Activated CD4-positive, alpha-beta T cell treated with anti-CD3 and anti-CD28 coated beads, Interleukin-2, amount 50 U/mL, for 48 hours (primary cell): ENCODE measurements at places on chromosomes 5 and 9.

DNA sequence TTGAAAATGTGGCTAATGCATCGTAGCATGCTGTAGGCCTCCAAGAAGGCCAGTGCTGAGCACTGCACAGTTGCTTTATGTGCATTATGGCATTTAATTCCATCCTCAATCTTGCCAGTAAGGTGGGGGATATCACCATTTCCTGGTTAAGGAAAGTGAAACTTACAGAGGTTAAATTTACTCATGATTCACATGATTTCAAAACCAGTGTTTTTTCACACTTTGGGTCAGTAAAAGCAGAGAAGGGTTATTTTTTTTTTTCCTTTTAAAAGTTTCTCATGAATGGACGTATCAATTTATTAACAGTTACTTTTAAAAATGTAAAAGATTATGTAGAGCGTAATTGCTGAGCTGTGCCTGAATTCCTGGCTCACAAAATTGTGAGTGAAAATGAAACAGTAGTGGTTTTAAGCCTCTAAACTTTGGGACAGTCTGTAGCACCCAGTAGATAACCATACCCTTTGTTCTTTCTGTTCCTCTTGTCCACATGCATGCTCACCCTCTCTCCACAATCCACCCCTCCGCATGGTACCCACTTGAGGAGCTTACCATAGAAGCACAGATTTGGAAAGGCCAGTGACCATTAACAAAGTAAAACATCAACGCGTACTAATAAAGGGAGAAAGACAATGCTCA lies 21.2 kb downstream of the MAST4 start:
- no peak for DNase-seq

DNA sequence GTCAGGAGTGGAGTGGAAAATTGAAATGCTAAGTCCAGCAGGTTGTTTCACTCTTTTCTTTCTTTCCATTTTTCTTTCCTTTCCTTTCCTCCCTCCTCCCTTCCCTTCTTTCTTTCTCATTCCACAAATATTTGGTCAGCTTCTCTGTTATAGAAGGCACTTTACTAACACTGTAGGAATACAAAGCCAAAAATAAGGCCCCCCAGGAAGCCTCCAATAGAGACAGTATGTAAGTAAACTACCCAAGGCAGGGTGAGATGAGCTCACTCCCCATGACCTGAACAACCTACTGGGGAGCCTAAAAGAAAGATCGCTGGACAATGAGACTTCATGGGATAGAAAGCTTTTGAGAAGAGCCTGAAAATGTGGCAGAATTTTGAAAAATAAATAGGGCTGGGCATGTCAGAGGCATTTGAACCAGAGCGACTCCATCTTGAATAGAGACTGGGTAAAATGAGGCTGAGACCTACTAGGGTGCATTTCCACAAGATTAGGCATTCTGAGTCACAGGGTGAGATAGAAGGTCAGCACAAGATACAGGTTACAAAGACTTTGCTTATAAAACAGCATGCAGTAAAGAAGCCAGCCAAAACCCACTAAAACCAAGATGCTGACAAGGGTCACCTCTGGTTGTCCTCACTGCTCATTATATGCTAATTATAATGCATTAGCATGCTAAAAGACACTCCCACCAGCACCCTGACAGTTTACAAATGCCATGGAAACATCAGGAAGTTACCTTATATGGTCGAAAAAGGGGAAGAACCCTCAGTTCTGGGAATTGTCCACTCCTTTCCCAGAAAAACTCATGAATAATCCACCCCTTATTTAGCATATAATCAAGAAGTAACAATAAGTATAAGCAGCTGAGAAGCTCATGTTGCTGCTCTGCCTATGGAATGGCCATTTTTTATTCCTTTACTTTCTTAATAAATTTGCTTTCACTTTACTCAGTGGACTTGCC lies 158.9 kb upstream of the EGFLAM start:
- DNase-seq, result no peak

- no peak for DNase-seq
Observed at GRCh38 chr5:142453932-142454331, 129.1 kb upstream of the SPRY4 start.

- no peak for DNase-seq
Observed at GRCh38 chr5:156400231-156400986, 73.4 kb downstream of the SGCD start.

GRCh38 chr9:117528225-117528624 lies 113.4 kb upstream of the ASTN2 start:
- no peak for DNase-seq

- no peak for DNase-seq
Observed at GRCh38 chr9:16763946-16764345, 106.5 kb downstream of the BNC2 start.

DNA sequence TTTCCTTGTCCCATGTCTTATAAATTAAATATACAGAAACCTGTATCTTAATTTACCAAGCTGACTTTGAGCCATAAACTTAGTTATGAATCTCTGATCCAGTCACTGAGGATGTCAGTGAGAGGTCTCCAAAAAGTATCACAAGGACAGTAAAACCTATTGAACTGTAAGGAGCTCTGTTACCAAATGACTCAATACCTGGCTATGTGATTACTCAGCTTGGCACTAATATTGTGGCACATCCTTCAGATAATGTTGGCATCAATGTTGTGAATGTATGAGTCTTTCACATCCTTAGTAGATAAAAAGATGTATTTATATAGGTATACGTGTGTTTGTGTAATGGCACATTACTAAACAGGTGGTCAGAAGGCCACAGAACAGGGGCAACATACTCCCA lies 18.0 kb upstream of the CAPSL start:
- no peak for DNase-seq

DNA sequence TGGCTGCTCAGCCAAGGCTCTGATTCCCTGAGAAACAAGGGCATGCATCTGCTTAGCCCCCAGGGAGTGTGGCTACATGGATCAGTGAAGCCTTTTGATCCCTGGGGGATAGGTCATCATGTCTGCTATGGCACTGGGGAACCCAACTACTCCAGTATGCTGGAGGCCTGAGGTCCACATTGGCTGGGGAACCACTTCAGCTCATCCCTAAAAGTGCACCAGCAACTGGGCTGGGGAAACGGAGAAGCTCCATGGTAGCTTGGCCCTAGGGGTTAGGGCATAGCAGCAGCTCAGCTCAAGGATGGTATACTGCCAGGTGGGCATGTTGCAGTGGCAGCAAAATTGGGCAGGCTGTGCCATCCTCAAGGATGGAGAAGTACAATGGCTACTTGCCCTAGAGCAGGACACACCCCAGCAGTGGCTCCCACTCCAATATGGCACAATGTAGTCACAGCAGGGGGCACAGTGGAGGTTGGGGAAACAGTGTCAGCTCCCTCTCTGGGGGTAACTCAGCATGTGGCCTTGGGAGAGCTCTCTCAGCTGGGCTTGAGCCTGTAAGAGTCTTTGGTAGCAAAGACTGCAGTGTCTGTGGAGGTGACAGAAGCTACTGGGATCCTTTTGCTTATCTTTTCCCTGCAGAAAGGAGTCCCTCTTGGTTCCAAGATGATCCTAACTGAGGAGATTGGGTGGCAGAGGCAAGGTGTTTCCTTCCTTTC lies 111.5 kb upstream of the FSTL4 start:
- DNase-seq, result no peak

GRCh38 chr5:66745297-66745696 lies 149.1 kb downstream of the MAST4 start:
- no peak for DNase-seq

DNA sequence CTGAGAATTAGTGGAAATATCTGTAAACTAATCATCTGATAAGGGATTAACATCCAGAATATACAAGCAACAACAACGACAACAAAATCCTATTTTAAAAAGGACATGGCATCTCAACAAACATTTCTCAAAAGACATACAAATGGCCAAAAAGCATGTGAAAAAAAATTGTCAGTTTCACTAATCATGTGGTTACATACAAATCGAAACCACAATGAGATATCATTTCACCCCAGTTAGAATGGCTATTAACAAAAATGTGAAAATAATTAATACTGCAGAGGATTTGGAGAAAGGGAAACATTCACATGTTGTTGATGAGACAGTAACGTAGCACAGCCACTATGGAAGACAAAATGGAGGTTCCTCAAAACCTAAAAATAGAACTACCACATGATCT lies 69.5 kb downstream of the ERP44 start:
- no peak for DNase-seq

GRCh38 chr9:81314490-81314889 lies 374.9 kb downstream of the TLE1 start:
- no peak for DNase-seq

GRCh38 chr5:107425541-107426031 lies 245.2 kb downstream of the EFNA5 start:
- DNase-seq, result no peak

DNA sequence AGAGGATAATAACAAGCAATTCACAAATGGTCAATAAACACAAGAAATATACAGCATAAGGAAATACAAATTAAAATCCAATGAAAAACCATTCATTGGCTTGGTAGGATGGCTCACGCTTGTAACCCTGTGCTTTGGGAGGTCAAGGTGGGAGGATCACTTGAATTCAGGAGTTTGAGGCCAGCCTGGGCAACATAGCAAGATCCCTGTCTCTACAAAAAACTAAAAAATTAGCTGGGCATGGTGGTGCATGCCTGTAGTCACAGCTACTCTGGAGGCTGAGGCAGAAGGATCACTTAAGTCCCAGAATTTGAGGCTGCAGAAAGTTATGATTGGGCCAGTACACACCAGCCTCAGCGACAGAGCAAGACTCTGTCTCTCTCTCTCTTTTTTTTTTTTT lies 20.9 kb upstream of the UBAP1 start:
- no peak for DNase-seq

DNA sequence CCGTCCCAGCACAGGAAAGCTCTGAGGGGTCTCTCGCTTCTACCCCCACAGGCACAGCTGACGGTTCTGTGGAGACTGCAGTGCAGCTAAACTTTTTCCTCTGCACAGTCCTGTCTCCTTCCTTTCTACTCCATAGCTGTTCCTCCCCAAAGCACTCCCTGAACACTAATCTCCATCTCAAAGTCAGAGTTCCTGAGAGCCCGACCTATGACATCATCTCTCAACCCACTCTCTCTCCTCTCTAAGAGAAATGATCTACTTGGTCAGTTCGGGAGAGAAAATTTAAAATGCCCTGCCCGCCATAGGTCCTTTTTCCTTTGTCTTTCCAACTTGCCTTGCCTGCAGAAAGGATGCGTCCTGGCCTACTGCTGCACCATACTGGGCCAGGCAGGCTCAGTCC lies 90.6 kb downstream of the FANCC start:
- DNase-seq, result no peak

DNA sequence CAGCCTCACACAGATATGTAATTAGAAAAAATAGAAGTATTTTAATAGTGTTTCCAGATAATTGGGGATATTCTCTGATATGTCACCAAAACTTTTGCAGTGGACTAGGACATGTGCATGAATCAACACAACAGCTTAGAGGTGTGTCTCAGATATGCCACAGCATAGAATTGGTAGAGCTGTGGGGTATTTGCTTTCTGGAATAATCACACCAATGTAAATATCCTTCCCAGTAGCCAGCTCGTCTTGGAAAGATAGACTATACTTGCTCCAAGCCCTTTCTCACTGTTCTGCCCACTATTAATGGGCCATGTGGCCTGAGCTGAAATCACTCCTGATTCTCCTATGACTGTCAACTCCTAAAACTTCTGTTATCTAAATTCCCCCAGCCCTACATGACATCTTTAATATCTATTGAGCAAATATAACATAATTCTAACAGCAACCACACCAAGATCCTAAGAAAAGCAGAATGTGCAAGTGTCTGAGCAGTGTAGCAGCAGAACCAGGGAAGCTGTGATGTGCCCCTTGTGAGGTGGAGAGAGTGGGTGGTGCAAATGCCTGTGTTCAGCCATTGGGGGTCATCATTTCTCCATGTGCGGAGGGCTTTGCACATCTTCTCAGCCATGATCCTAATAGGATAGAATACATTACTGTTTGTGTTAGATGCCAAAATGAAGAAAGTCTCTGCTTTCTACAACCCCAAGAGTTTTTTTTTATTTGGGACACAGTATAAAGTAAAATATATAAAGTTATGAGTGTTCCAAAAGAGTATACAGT lies 65.0 kb downstream of the MELK start:
- DNase-seq, result no peak

- DNase-seq, result no peak
Observed at GRCh38 chr9:73155377-73155776, 3.7 kb downstream of the ANXA1 start.

DNA sequence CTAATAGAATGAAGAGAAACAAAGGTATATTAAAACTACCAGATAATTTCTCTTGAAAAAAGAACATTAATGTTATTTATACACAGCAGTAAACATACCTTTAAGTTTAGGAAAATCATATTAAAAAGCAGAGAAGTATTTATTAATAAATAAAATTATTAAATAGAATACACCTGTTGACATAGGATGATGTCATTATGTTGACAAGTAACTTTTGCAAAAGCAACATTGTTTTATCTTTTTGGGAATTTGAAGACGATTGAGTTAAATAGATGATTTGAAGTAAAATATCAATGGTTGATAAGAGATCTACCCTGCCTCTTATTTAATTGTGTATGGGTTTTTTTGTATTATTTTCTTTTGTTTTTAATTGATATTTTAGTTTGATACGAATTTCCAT lies 711.1 kb upstream of the NUDT12 start:
- DNase-seq, result no peak

DNA sequence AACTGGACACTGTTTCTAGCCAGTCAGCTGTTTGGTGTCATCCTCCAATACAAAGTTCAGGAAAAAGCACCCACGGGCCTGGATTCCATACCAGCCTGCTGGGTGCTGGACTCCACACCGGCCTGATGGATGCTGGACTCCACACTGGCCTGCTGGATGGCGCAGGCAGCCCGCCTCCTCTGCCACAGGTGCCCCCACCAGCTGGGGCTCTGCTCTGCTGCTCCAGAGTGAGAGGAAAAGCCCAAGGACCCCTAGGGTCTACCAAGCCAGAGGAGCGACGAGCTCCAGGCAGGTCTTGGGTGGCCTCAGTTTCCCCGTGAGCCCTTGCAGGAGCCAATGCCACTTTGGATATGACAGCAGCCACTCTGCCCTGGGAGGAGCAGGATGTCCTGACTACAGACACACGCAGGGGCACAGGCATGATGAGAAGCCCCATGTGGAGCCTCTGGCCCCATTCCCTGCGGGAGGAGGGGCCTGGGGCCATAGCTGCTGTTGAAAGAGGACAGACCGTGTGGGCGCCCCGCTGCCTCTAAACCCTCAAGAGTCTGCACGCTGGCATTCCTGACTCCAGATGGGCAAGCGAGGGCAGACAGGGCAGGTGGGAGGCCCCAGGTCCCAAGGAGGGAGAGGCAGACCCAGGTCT lies 141.6 kb downstream of the OLFM1 start:
- DNase-seq, result no peak

DNA sequence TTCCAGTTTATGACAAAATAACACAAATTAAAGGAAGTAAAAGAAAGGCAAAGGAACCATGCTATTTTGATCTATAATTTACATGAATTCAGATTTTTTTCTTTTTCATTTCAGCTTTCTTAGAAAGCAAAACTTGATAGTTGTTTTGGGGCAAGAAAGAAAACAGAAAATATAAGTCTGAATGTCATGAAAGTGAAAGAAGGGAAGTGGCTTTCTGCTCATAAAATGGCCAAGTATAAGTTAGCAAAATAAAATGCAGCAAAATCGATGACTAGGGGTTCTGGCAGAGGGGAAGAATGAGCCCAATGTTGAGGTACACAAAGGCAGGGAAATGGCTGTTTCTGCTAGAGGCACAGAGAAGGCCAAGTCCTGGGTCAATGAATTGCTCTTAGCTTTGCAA lies 3.0 kb upstream of the IFNW1 start:
- no peak for DNase-seq
